ENCODE measurements at places on chromosomes 5 and 9.

GRCh38 chr5:95102080-95102479 lies 182.8 kb downstream of the MCTP1 start:
- DNase-seq, result no peak

DNA sequence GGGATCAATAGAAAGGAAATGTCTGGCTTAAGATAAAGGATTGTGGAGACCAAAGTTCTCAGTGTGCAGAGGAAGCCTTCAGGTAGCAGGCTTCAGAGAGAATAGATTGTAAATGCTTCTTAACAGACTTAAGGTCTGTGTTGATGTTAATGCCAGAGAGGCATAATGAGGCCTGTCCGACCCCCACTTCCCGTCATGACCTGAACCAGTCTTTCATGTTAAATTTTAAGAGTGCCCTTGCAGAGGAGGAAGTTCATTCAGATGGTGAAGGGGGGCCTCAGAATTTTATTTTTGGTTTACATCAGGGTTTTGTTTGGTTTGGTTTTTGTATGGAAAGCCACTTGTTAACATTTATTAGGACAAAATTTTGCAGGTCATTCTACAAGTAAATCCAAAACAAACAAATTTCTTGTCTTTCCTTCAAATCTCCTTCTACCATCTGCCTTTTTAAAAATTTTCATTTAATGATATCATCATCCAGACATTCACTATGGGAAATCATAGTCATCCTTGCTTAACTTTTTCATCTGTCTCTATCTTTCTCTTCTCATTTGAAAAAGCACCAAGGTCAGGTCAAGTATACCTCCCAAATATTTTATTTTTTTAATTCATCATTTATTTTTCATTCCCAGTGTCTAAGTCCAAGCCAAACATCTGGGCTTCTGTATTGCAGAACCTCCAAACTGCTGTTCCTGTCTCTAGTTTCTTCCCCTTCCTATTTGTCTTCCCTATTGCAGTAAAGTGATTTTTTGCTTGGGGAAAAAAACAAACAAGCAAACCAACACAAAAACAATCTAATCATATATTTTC lies 6.9 kb upstream of the ABCA1 start:
- DNase-seq, result no peak

GRCh38 chr5:21680196-21680595 lies 1172.9 kb downstream of the CDH12 start:
- DNase-seq, result no peak

DNA sequence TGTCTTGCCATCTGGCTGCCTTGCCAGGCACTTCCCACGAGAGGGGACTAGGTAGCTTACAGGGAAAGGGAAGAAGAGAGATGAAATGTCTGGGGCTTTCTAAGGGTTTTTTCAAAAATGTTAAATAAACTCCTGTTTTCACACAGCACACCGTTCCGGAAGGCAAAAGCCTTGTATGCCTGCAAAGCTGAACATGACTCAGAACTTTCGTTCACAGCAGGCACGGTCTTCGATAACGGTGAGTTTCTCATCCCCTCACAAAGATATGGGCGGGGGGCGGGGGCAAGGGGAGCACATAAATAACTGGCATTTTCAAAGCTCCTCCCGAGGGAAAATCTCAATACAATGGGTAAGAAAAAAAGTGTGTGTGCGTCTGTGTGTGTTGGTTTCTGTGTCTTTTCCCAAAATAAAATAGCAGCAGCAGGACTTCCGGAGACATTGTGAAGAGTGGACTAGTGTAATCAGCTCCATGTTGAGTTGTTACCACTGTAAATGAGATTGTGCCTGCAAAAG lies 189.6 kb downstream of the NR3C1 start:
- no peak for DNase-seq

GRCh38 chr5:10440367-10440990 lies 1.2 kb upstream of the ROPN1L start:
- DNase-seq, result no peak

- no peak for DNase-seq
These were observed 181.4 kb upstream of the TRPM3 start for GRCh38 chr9:71302776-71303175.

GRCh38 chr9:1938135-1938534 lies 77.0 kb upstream of the SMARCA2 start:
- no peak for DNase-seq

DNA sequence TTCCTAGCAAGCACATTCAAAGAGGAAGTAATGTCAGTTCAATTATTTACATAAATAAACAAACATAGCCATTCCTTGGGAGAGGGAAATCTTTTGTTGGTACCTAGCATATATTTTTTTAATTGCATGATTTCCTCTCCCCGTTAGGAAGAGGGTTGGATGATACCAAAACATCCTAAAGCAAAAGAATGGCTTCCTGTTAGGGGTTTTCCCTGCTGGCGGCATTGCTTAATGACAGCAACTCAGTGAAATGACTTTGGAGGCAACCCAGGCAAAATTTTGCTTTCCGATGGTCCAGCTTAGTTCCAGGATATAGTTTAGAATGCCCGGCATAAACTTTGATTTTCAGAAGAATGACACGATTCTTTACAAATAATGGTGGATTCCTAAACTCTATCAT lies 73.2 kb downstream of the MAT2B start:
- DNase-seq, result no peak

DNA sequence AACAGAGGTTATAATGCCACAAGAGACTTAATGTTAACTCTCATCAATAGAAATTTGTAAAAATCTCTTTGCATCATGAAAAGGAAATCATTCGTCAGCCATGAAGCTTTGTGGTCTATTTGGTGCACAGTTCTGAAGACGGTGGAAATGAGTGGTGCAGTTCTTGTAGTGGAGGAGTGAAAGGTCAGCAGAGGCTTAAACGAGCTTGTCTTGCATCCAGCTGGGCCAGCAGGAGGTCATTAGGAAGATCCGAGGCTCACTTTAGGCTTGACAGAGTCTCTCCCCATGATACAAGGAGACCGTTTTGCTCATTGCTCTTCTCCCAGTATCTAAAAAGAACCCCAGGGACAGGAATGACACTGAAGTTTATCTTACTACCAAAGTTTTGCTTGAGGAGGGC lies 440.8 kb downstream of the BNC2 start:
- no peak for DNase-seq
